Spleen (tissue), 13 donors: ENCODE measurements at places on chromosomes 5 and 9.

GRCh38 chr9:109416135-109416706 lies 81.9 kb downstream of the PTPN3 start:
- DNase-seq, result no peak

GRCh38 chr9:99071313-99072039 lies 33.4 kb upstream of the TGFBR1 start:
- DNase-seq, result no peak

GRCh38 chr5:113359419-113359818 lies 75.4 kb downstream of the TSSK1B start:
- DNase-seq, result no peak

- DNase-seq, result no peak
These were observed 128.1 kb upstream of the OTULINL start for GRCh38 chr5:14453481-14453880.

GRCh38 chr5:143479394-143479793 lies 75.9 kb upstream of the NR3C1 start:
- no peak for DNase-seq

GRCh38 chr5:87183896-87184295 lies 83.8 kb upstream of the RASA1 start:
- DNase-seq, result no peak

DNA sequence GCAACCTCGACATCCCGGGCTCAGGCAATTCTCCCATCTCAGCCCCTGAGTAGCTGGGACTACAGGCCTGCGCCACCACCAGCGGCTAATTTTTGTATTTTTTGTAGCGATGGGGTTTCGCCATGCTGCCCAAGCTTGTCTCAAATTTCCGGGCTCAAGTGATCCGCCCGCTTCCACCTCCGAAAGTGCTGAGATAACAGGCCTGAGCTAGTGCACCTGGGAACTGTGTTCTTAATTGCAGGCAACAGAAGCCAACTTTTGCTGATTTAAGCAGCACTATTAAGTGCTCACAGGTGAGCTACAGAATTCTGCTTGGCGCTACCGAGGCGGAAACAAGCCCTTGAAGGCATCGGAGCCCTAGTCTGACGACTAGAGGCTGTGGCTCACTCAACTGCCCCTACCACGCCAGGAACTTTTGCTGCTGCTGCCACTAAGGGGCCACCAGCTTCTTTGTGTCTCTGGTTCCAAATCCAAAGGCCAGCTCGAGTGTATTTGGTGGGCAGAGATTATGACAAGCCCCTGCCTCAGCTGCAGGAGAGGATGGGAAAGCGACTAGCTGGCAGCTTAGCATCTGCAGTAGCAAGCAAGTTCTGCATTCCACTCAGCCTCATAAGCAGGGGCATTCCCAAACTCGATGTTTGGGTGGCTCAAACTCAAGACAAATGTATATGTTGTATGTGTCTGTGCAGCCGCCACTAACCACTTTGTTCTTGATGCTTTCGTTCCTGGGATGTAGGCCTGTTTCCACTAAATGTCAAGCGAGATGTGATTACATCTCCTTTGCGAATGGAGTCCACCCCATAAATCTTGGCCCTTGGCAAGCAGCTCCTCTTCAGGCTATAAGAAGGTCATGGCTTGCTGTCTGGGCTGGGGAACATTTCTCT lies 10.6 kb upstream of the HMCN2 start:
- peak; percentile 37 for DNase-seq

GRCh38 chr5:35195472-35195852 lies 34.8 kb downstream of the PRLR start:
- DNase-seq, result no peak

DNA sequence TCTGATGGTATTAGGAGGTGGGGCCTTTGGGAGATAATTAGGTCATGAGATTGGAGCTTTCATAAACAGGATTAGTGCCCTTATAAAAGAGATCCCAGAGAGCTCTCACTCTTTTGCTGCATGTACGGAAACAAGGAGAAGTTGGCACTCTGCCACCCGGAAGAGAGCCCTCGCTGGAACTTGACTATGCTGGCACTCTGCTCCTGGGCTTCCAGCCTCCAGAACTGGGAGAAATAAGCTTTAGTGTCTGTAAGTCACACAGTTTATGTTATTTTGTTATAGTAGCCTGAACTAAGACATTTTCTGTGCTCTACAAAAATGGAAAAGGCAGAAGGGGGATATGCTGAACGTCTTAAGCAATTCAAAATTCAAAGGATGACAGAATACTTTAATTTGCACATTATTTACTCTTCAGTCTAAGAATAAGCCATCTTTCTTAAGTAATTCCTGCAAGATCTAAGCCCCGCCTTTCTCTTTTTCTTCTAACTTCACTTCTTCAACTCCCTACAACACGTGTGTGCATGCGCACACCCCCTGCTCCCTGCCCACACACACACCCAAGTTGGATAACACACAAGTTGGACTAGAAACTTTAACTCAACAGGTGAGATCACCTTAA lies 17.3 kb downstream of the NFIB start:
- no peak for DNase-seq
